GM12864 (cell line): ENCODE measurements at places on chromosomes 1 and 21.

DNA sequence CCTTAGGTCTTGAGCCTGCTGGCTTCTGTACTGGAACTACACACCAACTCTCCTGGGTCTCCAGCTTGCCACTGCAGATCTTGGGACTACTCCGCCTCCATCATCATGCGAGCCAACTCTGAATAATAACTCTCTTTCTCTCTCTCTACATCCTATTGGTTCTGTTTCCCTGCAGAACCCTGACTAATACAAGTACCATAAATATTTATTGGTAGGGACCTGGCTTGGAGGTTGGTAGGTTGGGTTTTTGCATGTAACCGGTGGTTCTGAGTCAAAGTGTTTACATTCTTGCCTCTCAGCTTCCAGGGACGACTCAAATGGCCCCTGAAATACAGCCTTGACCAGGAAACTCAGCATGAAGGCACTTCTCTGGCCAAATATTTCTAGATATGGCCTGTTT is 110.4 kb downstream of the KCND3 start:
- DNase-seq: no peak

DNA sequence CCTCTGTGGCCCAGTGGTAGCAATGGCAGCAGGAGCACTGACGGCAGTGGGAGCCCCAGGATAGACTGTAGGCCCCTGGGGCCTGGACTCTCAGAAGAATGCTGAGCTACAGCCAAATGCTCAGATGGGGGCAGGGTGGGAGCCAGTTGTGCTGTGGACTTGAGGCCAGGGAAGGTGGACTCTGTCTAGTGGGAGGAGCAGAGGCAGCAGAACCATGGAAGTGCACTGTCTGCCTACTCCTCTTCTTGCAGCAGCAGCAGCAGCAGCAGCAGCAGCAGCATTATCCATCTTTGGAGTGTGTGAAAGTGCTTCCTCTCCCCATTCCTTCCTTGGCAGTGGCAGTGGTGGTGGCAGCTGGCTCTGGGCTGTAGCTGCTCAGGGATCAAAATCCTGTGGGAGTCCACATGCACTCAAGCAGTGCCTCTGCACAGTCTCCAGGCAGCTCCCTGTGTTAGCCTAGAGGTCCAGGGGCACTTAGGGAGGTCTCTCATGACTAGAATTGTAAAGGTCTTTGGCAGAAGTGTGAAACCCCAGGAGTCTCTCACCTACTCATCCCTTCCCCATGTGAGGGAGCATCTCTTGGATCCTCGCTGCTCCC is 917.9 kb upstream of the B3GALT2 start:
- no peak for DNase-seq

DNA sequence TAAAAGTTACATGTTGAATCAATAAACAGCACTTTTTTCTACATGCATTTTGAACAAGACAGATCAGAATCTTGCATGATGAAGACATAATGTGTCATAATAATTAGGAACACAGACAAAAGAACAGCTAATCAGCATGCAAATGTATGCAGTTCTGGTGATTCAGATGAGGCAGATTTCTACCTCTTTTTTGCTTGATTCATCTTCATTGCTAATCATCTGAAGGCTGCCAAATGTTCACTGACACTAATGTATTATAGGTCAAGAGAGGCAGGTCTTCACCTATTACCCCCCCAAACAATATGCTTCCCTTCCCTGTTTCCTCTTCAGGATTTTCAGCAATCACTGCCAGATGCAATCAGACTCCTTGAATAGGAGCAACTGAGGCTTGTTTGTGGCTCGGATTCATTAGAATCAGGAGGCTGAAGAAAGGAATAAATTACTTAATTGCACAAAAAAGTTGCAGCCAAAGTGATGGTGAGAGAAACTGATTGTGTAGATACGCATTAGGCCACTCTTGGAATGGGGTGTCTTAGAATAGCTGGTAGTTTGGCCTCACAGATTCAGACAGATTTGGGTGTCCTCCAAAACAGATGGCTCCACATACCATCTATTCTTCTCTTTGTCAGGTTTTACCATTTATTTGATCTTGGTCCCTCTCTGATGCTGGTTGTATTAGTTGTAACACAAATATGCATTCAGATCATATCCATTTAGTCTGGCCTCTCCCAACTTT is 275.4 kb downstream of the RPS6KC1 start:
- DNase-seq: no peak

- DNase-seq: no peak
These were observed 11.6 kb upstream of the CD34 start for GRCh38 chr1:207922554-207922953.

DNA sequence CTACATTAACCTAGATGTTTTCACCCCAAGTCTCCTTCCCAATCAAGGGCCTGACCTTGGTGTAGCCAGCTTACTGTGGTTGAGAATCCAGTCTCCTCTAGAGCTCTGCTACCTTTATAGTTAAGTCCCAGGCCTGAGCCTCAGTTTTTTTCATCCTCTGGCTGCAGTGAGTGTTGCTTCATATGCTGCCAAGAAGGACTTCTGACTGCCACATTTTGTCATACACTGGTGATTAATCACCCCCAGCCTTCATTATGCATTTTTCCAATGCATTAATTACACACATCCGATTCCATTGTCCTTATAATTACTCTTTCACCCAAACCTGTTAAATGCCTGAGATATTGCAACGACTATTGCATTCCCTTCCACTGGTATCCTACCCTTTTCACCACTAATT is 66.3 kb upstream of the FGGY start:
- DNase-seq: no peak

DNA sequence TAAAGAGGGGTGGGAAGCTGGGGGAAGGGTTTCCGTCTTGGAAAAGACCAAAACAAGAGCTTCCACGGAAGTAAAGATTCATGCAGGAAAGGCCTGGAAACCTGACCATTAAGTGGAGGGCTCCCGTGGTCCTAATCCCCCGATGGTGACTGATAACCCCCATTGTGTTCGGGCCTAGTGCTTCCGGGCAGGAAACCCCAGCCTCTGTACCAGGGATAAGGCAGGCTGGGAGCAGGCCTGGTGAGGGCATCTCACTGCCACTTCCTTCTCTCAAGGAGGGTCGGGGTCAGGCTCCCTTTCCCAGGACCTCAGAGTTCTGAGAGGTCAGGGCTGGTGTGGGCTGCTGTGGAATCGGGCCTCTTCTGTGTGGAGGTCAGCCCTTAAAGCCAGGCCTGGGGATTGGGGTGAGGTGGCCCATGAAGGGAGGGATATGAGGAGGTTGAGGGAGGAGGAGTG is 136.9 kb downstream of the CDC7 start:
- no peak for DNase-seq

GRCh38 chr1:154847891-154848290 is 22.2 kb downstream of the KCNN3 start:
- DNase-seq: no peak

GRCh38 chr21:30234643-30235042 is 18.7 kb upstream of the CLDN8 start:
- no peak for DNase-seq
